ENCODE measurements at places on chromosomes 2 and 18.
A peak's percentile ranks its signal among the peaks of the same experiment; 100 is the strongest.

DNA sequence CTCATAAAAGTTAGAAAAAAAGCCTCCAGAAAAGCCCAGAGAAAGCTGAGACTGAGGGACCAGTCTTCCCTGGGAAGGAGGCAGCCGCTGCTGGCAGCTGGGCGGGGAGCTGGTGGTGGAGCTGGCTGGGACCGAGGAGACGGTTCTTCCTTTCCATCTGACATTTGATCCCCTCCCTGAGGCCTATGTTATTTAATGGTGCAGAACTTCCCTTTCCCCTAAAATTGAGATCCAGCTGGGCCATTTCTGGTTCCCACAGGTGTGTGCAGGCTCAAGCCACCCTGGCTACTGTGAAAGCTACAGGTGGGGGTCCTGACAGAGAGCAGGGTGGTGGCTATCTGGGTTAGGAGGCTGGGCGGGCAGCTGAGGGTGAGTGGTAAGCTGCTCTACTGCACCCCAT lies 81.5 kb upstream of the FZD7 start:
- DNase-seq = no peak

DNA sequence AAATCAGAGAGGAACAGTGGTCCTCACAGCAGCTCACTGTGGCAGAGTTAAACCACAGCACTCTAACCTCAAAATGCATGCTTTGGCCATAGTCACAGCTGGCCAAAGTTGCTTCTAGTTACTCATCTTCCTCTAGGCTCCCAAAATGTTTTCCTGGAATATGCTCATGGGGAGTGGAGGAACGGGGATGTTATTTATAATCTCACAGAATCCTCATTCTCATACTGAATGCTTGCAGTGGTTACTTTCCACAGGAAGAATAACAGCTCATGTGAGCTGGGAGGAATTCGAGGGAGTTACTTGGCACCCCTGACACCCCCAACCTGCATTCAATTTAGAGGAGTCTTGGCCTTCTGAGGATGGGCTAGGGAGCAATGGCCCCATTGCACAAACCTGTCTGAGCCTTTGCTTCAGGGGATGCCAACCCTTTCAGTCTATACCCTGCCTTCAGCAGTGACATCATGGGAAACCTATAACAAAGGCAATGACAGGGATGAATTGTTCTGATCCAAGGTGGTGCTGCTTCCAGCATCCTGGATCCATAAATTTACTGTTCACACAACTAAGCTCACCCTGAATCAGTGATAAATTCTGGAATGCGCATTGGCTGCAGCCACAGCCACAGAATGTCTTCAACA lies 22.4 kb upstream of the CCBE1 start:
- DNase-seq = peak; percentile 95

- no peak for DNase-seq
These were observed 61.7 kb upstream of the SPTBN1 start for GRCh38 chr2:54394392-54394791.

GRCh38 chr18:23502516-23503037 lies 734 bp upstream of the RMC1 start:
- DNase-seq = no peak

DNA sequence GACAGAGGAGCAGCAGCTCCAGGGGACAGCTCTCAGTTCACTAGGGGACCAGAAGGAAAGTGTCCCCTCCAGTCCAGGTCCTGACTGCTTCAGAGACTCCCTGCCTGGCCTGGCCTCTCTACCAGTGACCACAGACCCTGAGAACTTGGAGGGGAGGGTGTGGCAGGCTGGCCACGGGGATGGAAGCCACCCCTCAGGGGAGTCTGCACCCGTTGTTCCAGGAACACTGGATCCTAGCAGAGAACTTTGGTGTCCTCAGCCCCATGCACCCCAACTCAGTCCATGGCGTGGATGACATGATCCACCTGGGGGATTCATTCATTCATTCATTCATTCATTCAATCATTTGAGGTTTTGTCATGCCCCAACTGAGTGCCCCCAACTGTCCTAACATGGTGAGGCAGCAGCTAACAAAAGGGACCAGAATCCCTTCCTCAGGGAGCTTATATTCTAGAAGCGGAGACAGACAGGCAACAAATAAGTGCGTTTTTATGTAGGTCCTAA lies 31.9 kb downstream of the MYO7B start:
- DNase-seq = no peak

- DNase-seq = no peak
These were observed 51.8 kb downstream of the SERTAD2 start for GRCh38 chr2:64601785-64602391.

DNA sequence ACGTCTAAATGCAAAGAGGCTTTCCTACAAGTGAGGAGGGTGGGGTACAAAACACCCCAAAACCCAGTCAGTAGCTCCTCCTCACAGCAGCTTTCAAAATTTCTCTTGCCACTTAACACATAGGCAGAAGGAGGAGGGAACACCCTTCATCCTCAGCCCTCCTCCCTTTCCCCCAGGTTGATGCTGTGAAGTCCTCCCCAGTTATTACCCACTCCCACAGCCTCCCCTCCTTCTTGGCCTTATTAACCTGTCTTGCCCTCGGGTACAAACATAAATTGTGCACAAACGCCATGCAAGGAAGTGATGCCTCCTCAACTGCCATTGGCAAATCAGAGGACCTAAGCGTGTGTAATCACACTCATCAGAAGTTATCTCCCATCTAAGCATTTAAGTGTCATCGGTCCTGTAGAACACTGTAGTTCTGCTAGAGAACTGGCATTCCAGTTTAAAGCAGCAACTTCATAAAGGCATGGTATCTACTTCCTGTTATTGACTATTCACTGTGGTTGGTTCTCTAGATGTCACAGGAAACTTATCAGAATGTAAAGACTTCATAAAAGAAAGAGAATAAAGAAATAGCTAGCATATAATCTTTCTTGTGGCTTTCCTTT lies at the start of gene DSC1:
DSC1 (minus strand) TSS at position 32 of the 611 bp plus-strand sequence. CDS start 262 bp downstream, outside the sequence.
- DNase-seq = no peak

DNA sequence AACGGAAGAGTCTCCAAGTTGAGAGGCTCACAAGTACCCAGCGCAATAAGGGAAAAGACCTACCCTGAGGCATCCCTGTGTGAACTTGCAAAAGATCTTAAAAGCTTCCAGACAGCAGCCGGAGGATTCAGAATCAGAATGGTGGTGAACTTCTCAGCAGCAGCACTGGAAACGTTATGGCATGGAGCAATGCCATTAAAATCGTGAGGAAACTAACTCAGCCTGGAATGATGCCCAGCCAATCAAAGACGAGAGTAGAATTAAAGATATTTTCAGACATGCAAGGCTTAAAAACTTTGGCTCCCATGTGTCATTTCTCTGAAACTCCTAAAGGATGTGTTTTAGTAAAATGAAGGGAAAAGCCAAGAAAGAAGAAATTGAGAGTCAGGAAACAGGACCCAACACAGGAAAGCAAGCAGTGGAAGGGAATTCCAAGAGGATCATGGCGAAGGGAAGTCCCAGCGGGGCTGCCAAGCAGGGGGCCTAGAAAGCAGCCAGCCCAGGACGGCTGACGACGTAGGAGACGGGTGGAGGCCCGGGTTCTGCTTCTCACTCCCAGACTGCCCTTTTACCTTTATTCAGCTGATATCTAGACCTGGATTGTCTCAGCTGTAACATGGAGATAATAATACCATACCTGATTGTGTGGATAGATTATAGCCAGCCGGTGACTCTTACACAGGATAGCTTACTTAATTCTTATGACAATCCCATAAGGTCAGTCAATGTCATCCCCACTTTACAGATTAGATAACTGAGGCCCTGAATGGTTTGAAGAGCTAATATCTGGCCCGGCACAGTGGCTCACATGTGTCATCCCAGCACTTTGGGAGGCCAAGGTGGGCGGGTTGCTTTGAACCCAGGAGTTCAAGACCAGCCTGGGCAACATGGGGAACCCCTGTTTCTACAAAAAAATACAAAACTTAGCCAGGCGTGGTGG lies 92.8 kb downstream of the ASAP2 start:
- DNase-seq = peak; percentile 22

DNA sequence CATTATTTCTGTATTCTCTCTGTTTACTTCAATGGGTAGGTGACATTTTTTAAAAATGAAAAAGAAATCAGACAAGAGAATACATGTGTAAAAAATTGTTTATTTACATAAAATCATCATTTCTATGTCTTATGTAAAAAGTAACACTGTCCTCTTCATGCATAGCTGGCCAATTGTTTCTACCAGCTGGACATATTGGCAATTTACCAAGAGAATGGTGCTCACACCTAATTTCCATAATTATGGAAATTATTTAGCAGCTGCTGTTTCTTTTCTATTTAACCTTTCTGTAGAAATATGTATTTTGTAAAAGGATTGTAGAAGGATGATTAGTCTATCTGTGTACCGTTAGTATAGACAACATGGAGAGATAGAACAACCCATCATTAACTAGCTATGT lies 791.9 kb downstream of the TRIB2 start:
- DNase-seq = no peak

DNA sequence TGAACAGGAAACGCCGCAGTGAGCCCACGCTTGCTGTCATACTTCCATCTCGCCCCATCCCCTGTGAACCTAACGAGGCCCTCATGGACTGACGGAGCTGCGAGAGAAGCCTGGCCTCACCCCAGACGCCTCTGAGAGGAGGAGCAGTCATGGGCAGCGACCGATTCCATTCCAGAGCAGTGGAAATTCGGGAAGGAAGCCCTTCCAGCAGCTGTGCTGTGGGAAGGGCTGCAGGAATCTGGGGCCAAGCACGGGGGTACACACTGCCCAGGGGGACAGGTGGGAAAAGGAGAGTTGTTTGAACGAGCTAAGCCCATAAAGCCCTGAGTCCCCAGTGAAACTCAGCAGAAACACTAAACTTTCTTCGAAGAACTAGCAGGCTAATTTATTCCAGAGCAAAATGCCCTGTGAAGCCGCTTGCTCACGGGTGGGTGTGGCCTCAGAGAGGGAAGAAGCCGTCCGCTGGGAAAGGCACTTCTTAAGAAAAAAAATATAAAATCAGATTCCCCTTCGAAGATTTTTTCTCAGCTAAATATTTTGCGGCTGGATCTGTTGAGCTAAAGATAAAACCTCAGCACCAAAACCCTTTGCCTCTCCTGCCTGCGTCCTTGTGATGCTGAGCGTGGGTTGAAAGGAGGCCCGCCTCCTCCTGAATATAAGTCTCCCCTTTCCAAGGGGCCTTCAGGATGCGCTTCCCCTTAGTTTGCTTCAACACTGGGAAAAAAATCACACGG lies 38.2 kb downstream of the ANKMY1 start:
- peak; percentile 26 for DNase-seq

GRCh38 chr18:2894131-2894840 lies 47.5 kb downstream of the EMILIN2 start:
- DNase-seq = no peak

DNA sequence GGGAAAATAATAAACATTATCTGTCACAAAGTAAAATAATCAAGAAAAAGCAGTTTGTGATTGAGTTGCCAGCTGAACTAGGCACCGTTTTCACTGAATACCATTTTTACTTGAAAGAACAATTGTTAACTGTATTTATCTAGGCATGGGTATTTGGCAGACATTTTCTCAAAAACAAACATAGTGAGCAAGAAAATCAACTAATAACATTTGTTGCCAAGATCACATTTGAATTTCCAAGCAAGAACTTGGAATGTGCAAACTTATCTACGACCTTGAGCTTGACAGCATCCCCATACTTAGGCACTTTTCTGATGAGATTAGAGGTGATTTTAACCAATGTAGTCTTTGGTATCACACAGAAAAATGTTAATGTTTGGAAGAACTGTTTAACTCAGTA lies 16.7 kb downstream of the SS18 start:
- no peak for DNase-seq

DNA sequence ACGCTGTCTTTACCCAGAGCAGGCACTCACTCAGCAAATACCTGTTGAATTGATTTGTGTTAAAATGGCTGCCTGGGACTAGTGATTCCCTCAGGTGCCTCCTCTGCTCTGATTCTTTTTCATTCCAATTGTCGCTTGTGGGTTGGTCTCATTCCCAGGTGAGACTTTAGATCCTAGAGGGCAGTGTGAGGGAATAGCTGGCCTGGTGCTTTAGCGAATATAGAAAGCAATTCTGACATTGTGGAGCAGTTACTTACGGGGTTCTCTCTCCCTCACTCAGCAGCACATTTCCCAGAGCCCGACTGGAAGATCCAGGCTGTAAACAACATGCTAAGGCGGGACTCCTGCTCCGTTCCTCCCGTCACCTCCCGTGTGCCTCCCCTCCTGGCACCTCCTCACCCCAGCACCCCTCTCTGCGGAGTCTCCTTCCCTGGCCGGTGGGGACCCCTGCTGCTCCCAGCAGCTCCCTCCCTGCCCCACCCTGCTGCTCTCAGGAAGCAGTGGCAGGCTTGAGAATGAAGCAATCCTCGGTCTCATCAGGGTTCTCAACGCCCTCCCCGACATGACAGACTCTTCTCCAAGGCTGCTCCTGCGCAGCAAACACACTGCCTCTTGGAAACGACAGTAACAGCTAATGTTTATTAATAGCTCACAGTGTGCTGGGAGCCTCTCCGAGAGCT lies 26.9 kb downstream of the CELF4 start:
- no peak for DNase-seq

GRCh38 chr18:27797484-27797883 lies 379.4 kb downstream of the CDH2 start:
- no peak for DNase-seq

DNA sequence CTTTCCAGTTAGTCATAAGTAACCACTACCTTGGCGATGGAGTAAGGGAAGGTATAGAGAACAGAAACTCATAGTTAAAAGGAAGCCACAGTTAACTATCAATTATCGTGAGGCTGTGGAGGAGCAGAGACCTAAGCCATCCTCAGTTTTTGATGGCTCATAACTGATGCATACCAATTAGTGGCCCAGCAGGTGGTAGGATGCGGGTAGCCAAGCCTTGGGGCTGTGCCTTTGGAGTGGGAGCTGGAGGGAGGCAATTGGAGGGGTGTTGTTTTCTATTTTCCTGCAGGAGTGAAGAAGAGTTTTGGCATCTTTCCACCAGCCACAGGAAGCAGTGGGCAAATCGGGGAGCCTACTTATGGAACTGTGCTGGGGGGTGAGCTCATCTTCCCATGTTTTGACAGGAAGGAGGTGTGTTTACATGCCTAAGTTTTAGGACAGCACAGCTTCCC lies 194.8 kb downstream of the TPGS2 start:
- no peak for DNase-seq

GRCh38 chr18:13712400-13713131 lies 13.8 kb downstream of the FAM210A start:
- DNase-seq = no peak

GRCh38 chr2:161166538-161167409 lies 6.5 kb downstream of the TANK start:
- peak; percentile 9 for DNase-seq

- no peak for DNase-seq
These were observed 83.7 kb upstream of the B3GNT2 start for GRCh38 chr2:62112179-62112578.

- DNase-seq = peak; percentile 76
These were observed 37.7 kb downstream of the STON1 start for GRCh38 chr2:48567671-48568070.

DNA sequence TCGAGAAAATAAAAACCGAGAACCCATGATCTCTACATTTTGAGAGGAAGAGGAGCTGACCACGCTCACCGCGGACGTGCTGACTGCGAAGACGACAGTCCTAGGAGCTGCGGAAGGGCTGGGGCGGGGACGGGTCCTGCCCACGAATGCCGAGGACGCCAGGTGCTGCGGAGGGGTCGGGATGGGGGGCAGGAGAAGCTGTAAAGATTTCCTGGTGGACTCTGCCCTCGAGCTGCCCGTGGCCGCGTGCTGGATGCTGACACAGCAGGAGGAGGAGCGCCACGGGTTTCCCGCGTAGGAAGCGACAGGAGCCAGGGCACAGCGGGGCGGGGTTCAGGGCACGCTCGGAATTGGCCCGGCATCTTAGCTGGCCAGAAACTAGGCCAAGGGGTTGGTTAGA lies 22.2 kb downstream of the ZSCAN30 start:
- DNase-seq = no peak

GRCh38 chr18:46939998-46940571 lies 22.7 kb downstream of the KATNAL2 start:
- DNase-seq = no peak

Data from fibroblast of skin of right biceps (primary cell).